ENCODE measurements at places on chromosomes 7 and 10.

GRCh38 chr7:25662841-25663800 lies 434.8 kb upstream of the NPVF start:
- no peak for DNase-seq

GRCh38 chr10:52756966-52757365 lies 15.6 kb downstream of the MBL2 start:
- DNase-seq = no peak

GRCh38 chr7:27920281-27920946 lies 180.5 kb downstream of the TAX1BP1 start:
- DNase-seq = no peak

DNA sequence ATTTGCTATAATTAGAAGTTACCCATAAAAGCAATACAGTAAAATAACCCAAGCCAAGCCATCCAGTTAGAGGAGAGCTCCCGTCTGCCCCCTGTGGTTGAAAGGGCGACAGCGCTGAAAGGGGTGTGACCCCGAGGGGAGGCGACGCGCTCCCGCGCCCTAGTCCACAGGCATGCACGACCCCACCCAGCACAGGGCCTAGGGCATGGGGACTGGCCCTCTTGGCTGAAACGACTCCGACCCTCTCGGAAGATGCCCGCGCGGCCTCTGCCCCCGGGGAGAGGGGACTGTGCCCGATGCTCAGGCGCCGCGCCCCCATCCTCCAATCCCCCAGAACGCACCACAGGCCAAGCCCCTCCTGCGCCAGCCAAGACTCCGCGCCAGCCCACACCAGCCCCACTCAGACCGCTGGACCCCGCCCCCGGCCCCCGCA lies 64.0 kb downstream of the CSGALNACT2 start:
- no peak for DNase-seq

DNA sequence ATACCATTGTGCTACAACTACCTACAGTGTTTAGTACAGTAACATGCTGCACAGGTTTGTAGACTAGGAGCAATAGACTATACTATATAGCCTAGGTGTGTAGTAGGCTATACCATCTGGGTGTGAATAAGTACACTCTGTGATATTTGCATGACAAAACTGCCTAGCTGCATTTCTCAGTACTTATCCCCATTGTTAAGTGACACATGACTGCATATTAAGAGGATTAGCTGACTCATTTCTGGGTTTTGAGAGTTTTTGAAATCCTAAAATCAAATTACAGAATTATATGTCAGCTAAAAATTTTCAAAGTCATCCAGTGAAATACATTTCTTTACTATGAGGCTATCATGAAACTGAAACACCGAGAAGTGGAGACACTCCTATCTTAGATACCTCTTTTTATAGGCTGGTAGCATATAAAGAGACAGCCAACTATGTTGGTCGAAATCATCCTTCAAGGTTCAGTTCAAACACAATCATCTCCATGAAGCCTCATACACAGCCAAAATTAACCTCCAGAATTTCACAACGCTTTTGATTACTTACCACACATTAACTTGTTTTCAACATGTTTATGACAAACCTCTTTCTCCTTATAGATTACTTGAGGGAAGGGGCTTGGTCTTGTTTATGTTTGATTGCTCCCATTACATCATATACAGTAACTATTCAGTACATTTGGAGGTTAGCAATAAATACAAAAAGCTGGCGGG lies 89.8 kb upstream of the ANK3 start:
- DNase-seq = no peak

GRCh38 chr10:59012839-59013238 lies 163.6 kb upstream of the PHYHIPL start:
- DNase-seq = no peak

- DNase-seq = no peak
These were observed 28.0 kb downstream of the RSU1 start for GRCh38 chr10:16789261-16789660.

- no peak for DNase-seq
These were observed 206.7 kb downstream of the CAMK1D start for GRCh38 chr10:12556039-12556438.

DNA sequence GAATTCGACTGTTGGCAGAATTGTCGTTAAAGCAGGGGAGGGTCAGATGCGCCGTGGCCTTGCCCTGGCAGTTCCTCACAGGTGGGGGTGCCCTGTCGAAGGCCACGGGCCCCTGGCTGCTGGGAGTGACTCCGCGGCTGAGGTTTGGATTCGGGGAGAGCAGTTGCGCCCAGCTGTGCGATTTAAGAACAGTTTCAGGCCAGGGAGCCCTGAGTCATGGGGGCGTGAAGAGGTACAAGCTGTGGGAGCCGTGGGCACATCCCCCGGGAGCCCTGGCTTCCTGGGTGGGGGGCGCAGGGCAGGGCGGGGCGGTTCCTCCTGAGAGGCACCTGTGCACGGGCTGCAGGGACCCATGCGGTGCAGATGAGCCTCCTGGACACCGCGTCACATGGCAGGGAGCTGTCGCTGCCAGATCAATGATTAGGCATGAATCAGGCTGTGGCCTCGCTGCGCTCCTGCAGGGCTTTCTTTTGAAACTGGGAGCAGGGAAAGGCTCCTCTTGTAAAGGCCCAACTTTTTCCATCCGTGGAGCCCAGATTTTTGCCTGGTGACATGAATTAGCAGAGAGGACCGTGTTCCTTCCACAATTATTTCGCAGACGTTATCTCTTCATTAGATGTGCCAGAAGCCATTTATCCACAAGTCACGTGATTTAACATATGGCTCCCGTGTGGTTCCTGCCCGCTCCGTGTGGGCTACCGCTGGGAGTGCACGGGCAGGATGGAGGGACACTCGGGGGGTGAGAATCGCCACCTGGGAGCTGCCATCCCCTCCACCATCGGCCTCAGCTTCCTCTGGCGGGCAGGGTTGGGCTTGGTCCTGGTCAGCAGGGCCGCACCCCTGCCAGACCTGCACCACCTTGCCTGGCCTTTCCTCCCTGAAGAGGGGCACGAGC lies 918 bp downstream of the PWWP2B start:
- DNase-seq = no peak

- DNase-seq = no peak
These were observed 16.4 kb downstream of the STAMBPL1 start for GRCh38 chr10:88896372-88896993.

DNA sequence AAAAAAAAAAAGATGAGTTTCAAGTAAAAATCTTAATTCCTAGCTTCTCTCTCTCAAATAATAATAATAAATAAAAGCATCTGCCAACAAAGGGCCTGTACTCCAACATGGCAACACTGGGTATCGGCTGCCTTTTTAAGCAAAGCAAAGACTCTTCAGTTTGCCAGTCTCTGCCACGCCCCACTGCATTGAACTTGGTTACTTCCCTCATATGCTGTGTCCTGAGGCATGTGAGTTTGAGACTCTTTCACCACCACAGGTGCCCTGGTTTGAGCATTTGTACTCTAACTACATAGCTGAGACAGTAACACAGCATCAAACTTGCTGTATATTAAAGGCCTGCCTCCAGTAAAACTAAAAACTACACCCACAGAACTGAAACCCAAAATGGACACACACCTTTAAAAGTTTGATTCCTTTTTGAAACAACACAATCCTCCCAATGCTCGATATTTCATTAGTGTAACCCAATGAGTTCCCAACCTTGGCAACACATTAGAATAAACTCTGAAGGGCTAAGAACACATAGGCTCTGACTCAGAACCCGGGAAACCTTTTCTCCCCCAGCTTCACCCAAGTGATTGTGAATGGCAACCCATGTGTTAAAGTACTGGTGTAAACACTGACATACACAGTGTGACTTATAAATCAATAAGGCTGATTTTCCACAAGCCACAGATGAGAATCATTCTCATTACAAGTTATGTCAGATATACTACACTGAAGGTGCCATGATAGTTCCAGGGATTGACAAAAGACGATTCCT lies 12.0 kb downstream of the JAZF1 start:
- no peak for DNase-seq

DNA sequence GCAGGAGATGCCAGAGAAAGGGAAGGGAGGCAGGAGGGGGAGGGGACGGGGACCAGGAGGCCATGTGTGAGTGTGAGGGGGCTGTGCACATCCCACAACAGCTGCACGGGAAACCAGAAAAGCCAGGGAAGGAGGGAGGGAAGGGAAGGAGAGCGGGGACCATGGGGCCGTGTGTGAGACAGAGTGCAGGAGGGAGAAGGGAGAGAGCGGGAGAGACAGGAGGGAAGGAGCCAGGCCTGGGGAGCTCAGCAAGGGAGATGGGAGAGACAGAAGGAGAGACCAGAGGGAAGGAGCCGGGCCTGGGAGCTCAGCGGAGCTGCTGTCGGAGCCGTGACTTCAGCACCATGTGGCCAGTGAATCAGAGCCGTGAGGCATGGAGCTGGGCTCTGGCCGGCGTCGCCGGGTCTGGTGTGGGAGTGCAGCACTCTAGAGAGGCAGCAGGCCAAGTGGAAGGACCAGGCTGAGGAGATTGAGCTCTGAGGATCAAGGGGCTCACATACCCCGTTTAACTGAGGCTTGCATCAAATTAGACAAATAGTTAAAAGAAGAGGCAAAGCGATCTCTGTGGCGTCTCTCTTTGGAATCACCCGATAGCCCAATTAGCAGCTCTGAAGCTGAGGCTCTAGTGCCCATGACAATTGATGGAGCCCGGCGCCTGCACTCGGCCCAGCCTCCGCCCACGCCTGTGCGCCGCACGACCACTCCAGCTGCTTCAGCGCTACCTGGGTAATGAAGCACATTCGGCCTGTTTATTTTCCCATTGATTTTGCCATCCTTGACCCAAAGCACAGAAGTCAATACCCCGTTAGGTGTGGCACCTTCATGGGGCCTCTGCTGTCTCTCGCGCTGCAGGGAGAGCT lies 150.4 kb downstream of the MAD1L1 start:
- no peak for DNase-seq

DNA sequence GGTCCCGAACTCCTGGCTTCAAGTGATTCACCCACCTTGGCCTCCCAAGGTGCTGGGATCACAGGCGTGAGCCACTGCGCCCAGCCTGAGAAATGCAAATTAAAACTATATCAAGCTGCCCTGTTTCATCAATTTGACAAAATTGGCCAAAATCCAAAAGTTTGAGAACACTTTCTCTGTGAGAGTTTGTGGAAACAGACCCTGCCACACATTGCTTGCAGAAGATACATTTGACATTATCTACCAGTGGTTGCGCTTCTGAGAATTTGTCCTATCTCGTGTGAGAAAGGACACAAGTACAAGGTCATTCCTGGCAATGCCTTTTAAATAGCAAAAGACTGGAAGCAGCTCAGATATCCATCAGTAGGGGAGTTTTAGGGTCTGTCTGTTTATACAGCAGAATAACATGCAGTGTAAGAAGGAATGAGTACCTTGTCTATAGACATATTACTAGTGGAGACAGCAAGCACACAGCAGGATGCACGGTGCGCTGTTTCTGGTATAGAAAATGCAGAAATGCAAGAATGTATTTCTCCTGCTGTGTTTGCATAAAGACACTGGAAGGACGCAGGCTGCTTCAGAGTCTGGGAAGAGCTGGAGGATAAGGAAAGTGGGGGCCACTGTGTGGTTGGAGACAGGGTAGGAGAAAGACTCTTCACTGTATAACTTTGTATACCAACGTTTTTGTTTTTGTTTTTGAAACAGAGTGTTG lies 4.3 kb downstream of the LHPP start:
- no peak for DNase-seq

GRCh38 chr10:127279334-127279774 lies 83.0 kb upstream of the INSYN2A start:
- DNase-seq = no peak

GRCh38 chr10:79264942-79265341 lies 82.3 kb upstream of the PPIF start:
- DNase-seq = no peak

- no peak for DNase-seq
These were observed 11.2 kb upstream of the JAKMIP3 start for GRCh38 chr10:132054564-132054963.

DNA sequence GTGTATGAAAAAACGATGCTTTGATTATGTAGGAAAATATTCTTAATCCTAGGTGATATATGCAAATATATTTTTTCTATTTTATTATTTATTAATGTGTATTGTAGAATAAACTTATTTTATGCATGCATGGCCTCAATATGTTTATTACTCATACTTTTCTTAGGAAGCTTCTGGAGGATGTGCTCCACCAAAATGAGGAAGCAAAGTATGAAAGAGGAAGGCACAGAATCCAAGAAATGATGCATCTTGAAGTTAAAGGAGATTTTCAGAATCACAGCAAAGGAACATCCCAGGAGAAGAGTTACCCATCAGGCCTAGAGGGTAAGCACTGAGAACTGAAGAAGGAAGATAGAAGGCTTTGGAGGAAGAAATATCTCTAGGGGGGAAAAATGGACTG lies 35.0 kb upstream of the MRPS16 start:
- DNase-seq = no peak

DNA sequence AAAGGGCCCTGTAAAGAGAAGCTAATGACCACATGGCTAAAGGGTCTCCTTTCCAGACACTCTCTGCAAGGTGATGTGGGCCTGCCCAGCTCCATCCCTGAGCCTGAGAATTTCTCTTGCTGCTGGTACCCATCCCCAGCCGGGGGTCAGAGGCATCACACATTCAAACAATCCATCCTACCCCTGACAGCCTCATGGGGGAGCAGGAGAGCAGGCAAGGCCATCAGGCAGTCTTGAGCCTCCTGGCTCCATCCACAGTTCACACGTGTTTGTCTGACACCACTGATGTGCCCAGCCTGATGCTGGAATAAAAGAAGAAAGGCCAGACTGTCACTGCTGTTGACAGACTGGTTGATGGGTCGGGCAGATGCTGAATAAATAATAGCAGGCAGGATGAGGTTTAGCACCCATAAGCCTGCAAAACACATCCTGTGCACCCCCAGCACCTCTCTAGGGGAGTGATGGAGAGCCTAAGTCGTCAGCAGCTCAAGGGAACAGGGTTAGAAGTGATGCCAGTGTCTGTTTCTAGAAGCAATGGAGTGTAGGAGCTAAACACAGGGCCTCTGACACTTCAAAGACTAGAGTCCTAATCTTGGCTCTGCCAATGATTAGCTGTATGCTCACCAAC lies 43.5 kb downstream of the TLL2 start:
- peak; percentile 84 for DNase-seq

GRCh38 chr10:125231116-125231812 lies 70.9 kb upstream of the CTBP2 start:
- DNase-seq = no peak

- no peak for DNase-seq
These were observed 199.2 kb downstream of the TFEC start for GRCh38 chr7:115831371-115831770.

- no peak for DNase-seq
These were observed 15.7 kb upstream of the CBLL1 start for GRCh38 chr7:107728276-107728675.

- no peak for DNase-seq
These were observed 29.3 kb downstream of the TNS3 start for GRCh38 chr7:47552621-47553020.

DNA sequence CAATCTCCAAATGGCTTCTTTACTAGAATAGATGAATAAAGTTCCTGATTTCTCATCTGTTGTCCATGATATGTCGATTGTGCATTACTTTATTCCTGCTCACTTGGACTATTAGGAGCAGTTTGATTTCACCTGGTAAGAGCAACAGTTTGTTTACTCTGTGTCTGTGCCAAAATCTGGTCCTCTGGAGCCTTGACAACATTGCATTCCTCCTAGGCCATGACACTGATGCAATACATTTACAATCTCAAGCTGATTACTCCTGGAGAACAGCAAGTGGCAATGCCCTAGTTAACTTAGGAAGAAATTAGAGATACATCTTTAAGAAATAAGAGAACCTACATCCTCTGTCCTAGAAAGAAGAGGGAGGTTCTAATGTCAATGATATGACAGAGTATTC lies 71.8 kb downstream of the SGCE start:
- DNase-seq = no peak

- no peak for DNase-seq
These were observed 42.9 kb downstream of the CHRM2 start for GRCh38 chr7:136911344-136911743.

GRCh38 chr10:70856454-70856853 lies 31.9 kb downstream of the PCBD1 start:
- peak; percentile 17 for DNase-seq

Measured in Ammon's horn (tissue), 1 donor.